ENCODE measurements at places on chromosomes 5 and 9.

DNA sequence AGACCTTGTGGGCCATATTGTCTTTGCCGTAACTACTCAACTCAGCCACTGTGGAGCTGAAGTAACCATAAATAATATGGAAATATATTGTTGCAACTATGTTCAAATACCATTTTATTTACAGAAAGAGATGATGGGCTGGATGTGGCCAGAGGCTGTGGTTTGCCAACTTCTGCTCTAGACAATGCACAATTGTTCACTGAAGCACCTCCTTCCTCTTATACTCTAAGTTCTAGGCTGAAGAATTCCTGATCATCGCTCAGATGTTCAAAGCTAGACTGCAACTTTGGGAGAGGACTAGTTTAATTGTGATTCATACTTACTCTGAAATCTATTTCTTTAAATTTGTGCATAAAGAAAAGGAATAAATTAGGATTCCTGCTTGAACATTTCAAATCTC lies 245.0 kb downstream of the TAF11L14 start:
- DNase-seq, result no peak

GRCh38 chr5:77893225-77893860 lies 117.2 kb upstream of the TBCA start:
- DNase-seq, result no peak

DNA sequence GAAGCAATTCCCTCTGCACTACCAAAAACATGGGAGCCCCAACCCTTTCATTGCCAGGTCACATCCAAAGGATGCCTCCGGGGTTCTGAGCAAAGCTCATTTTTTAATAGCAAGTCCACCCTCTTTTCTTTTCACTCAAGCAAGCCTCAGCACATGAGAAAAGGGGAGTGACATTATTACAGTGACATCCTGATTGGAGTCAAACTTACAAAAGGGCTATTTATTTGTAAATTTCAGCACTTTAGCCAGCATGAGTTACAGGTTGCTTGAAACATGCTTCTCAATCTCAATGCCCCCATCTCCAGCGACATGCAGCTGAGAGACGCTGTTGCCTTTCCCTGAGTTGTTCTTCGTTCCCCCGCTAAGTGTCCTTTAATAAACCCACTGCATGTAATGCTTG lies 238.4 kb upstream of the PANK3 start:
- DNase-seq, result no peak

GRCh38 chr5:127072861-127073846 lies at the start of gene C5orf63:
C5orf63 (minus strand) TSS chr5:127073502; CDS start chr5:127058995, 14,507 bp downstream.
- peak; percentile 63 for DNase-seq

DNA sequence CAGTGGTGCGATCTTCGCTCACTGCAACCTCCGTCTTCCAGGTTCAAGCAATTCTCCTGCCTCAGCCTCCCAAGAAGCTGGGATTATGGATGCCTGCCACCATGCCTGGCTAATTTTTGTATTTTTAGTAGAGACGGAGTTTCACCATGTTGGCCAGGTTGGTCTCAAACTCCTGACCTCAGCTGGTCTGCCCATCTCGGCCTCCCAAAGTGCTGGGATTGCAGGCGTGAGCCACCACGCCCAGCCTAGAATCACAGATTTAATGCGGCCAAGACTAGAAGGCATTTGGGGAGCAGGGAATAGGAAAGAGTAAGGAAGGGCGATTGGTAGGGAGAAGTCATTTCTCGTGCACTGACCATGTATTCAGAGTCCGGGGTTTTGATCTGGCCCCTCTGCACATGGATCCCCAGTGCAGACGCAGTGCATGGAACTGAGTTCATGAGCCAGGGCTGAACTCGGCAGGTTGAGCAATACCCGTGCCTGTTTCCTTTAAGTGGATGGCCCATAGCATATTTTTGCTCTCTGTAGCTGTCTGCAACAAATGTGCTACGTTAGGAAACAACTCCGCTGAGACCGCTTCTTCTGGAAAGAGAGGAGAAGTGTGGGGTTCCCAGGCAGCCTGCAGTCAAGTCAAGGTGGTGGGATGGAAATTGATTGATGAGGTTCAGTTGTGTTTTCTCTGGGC lies 3.4 kb upstream of the HMCN2 start:
- DNase-seq, result no peak

DNA sequence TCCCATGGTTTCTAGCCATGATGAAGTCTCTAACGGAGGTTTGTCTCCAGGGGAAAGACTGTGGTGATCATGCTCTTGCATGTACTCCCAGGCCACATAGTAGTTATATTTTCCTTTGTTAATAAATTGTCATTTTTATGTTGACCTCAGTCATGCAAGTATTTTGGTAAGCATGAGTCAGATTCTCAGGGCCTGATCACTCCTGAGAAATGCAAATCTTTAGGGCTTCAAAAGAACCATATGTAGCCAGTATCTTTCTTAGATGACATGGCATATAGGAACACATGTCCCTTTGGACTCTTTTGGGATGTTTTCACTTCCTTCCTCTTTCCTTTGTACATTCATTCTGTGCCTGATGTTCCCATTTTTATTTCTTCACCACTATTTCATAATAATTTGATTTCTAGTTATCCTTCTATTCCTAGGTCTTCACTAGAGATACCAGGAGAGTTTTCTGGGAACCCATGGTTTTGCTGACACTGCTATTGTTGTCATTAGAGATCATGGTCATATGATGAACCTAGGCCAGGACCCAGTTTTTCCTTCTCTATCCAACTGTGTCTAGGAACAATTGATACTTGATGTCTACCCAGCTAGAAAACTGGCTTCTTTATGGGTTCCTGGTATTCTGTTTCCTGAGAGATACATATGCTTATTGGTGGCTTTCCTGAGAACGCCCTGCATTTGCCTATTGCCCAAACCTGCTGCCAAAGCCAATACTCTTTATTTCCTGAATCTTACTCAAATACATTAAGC lies 248.1 kb upstream of the NREP start:
- no peak for DNase-seq

DNA sequence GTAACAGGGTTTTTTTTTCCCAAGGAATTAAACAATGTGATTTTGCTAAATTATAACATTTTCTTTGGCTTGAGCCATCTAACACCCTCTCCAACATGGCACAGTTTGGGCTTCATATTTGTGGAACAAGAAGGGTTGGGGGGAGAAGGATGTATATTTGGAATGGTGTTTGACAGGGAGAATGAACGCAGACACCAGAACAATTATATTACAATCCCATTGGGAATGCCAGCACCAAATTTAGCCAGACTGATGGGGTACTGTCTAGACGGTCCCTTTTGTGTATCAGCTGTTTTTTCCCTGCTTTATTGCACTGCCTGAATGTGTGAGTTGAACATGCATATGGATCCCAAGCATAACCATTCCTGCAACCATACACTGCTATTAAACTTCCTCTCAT lies 130.9 kb upstream of the TMEM161B start:
- no peak for DNase-seq

All from CD4-positive, alpha-beta T cell treated with Interleukin-4 for 4 hours (primary cell).